ENCODE measurements at places on chromosomes 2 and 18.
A peak's percentile ranks its signal among the peaks of the same experiment; 100 is the strongest.

DNA sequence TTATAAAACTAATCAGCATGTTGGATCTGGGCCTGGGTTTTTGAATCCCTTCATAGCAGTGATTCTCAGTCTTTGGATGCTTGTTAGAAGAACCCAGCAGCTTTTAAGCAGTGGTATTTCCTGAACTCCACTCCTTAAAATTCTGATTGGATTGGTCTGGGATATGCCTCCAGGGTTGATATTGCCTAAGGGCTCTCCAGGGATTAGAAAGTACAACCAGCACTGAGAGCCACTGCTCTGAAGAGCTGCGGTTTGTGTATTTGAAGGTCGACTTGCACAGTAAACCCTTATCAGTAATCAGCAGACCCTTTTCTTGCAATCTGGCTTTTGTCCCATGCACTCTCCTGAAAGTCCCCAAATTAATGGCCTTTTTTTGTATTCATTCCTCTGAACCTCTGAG, 17.0 kb upstream of the RBMS1 start:
- DNase-seq = no peak

DNA sequence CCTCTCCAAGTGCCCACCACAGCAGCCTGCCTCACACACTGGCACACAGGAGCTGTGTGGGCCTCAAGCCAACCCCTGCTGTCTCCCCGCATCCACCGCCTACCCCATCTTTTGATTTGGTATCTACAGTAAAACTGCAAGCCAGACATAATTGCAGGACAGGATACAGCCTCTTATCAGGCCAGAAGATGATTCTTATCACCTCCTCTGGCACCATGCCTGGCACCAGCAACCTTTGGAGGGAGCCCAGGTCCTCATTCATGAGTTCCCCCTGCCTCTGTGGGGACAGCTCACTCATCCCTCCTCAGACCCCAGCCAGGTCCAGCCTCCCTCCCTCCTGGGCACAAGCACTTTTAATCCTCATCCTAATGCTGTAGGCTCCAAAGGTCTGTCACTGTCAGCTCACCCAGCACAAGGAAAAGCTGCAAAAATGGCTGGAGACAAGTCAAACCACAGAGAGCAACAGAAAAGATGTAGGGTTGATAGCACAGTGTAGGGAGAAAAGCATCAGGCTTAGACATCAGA, 9.7 kb downstream of the RAB11FIP5 start:
- no peak for DNase-seq

DNA sequence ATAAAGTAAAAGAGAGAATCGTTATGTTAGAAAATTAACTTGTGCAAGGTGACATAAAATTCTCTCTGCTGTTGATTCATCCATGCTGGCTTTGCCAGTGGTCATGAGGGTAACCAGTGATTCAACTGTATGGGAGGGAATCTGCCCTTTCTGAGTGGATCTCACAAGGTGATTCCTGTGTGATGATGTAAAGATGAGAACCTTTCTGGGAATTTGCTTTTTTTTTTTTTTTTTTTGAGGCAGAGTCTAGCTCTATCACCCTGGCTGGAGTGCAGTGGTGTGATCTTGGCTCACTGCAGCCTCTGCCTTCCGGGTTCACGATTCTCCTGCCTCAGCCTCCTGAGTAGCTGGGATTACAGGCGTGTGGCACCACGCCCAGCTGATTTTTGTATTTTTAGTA, 23.3 kb downstream of the RAB31 start:
- no peak for DNase-seq

DNA sequence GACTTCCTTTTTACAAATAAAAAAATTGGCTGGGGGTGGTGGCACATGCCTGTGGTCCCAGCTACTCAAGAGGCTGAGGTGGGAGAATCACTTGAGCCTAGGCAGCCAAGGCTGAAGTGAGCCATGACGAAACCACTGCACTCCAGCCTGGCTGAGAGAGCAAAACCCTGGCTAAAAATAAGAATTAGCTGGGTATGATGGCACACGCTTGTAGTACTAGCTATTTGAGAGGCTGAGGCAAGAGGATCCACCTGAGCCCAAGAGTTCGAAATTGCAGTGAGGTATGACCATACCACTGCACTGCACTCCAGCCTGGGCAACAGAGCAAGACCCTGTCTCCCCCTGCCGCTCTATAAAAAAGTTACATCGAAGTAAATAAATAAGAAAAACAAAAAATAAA, 33.7 kb downstream of the GFPT1 start:
- no peak for DNase-seq

DNA sequence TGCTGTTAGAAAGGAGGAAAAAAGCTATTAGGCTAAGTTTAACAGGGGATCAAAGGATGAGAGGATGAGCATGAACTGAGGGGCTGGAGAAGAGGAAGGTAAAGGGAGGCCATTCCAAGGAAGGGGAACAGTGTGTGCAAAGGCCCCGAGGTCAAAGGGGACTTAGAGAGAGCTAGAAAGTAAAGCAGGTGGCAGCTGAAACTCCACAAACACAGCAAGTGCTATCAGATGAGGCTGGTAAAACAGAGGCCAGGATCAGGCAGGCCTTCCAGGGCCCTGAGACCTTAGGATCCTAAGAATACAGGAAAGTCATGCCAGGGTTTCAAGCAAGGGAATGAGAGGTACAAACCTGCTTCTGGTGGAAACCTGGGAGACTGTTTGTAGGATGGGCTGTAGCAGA, 5.8 kb downstream of the HDAC4 start:
- no peak for DNase-seq

GRCh38 chr2:8518979-8519668, 162.7 kb upstream of the ID2 start:
- peak; percentile 78 for DNase-seq

DNA sequence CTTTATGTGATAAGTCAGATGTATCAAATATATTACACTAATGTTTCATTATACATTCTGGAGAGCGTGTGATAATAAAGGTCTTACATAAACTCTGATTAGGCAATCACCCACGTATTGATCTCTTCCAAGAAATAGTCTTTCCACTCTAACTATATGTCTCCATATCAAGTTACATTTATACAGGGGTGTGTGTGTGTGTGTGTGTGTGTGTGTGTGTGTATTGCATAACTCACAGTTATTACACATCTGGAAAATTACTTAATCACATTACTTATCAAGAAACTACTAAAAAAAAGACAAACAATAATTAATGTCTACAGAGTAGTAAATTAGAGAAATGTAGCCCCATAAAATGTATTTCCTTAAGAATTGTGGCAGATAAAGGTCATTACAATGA, 339.8 kb downstream of the CDH19 start:
- DNase-seq = no peak

GRCh38 chr2:179669196-179669595, 192.2 kb downstream of the ZNF385B start:
- no peak for DNase-seq

- no peak for DNase-seq
Measured at GRCh38 chr2:236166796-236167296, 1.3 kb downstream of the GBX2 start.

- no peak for DNase-seq
Measured at GRCh38 chr18:8329186-8329771, 280.0 kb upstream of the RAB12 start.

GRCh38 chr2:218290316-218291261, 1.7 kb downstream of the TMBIM1 start:
- DNase-seq = no peak

- DNase-seq = no peak
Measured at GRCh38 chr2:240134466-240134865, 1.6 kb downstream of the COPS9 start.

DNA sequence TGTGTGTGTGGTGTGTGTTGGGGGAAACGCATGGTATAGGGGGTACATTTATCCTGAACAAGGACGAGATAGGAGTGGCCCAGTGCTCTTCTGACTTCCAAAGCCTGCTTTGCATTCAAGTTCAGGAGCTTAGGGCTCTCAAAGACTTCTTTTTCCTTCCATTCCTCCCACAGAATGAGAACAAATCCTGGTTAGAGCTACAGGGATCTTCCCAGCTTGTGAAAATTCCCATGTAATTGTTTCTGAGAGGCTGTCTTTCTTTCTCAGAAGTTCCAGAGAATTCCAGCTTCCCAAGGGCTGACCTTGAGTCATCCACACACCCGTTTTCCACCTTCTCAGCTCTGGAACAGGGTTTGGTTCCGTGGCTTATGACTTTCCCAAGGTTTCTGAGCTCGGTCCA, 38.9 kb downstream of the FASTKD2 start:
- no peak for DNase-seq

GRCh38 chr2:54634564-54635511, 88.6 kb upstream of the EML6 start:
- DNase-seq = no peak

- DNase-seq = no peak
Measured at GRCh38 chr18:67142604-67143003, 373.9 kb downstream of the DSEL start.

GRCh38 chr18:70181015-70181414, 24.5 kb downstream of the RTTN start:
- no peak for DNase-seq

GRCh38 chr2:58240670-58241545, at the start of gene FANCL:
Gene FANCL (minus strand): TSS chr2:58241325. CDS start chr2:58241313, 12 bp downstream.
- DNase-seq = peak; percentile 88

DNA sequence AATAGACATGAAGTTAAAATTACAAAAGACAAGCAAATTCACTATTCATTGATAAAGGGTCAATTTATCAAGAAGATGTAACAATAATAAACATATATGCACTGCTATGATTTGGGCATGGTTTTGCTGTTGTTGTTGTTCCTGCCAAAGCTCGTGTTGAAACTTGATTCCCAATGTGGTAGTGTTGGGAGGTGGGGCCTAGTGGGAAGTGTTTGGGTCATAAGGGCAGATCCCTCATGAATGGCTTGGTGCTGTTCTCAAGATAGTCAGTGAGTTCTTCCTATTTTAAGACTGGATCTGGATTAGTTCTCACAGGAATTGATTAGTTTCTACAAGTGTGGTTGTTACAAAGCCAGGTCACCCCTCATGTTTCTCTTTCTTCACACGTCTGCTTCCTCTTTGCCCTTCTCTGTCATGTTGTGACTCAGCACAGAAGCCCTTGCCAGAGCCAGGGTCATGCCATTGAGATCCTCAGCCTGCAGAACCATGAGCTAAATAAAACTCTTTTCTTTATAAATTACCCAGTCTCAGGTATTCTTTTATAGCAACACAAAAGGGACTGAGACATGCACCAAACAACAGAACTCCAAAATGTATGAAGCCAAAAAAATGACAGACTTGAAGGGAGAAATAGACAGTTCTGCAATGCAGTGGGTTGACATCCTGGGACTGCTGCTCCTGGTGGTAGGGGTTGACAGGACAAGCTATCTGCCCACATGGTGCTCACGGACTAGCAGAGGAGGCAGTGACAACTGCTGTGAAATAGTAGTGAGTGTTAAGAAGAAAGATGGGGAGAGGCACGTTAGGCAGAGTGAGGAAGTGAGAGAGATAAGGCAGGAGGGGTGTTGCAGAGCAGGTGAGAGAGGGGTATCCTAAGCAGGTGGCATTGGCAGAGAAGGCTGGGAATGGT, 18.6 kb upstream of the SKA1 start:
- DNase-seq = no peak

GRCh38 chr2:203790134-203790852, 77.3 kb upstream of the CTLA4 start:
- no peak for DNase-seq

- no peak for DNase-seq
Measured at GRCh38 chr2:88265352-88266303, 95.5 kb downstream of the THNSL2 start.

GRCh38 chr18:32759611-32760167, 13.1 kb downstream of the KLHL14 start:
- no peak for DNase-seq

- DNase-seq = no peak
Measured at GRCh38 chr18:78510636-78511035, 469.0 kb upstream of the SALL3 start.

DNA sequence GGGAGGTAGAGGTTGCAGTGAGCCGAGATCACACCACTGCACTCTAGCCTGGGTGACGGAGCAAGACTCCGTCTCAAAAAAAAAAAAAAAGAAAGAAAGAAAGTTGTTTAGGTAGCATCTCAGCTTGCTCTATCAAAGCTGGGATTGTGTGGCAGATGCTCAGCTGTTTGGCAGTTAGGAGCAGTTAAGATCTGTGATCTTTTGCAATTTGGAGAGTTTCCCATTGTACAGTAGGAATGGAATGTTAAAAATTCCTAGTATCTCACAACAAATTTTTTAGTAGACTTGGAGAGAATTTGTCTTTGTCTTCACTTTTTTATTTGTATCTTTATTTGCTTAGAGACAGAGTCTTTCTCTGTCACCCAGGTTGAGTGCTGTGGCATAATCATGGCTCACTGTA, 122.9 kb upstream of the UNC80 start:
- no peak for DNase-seq

GRCh38 chr2:151120011-151120410, 141.7 kb downstream of the RBM43 start:
- DNase-seq = no peak

- no peak for DNase-seq
Measured at GRCh38 chr18:68431111-68431921, 283.6 kb downstream of the TMX3 start.

- no peak for DNase-seq
Measured at GRCh38 chr2:5693287-5694201, 1.4 kb downstream of the SOX11 start.
